ENCODE measurements at places on chromosomes 5 and 9.

DNA sequence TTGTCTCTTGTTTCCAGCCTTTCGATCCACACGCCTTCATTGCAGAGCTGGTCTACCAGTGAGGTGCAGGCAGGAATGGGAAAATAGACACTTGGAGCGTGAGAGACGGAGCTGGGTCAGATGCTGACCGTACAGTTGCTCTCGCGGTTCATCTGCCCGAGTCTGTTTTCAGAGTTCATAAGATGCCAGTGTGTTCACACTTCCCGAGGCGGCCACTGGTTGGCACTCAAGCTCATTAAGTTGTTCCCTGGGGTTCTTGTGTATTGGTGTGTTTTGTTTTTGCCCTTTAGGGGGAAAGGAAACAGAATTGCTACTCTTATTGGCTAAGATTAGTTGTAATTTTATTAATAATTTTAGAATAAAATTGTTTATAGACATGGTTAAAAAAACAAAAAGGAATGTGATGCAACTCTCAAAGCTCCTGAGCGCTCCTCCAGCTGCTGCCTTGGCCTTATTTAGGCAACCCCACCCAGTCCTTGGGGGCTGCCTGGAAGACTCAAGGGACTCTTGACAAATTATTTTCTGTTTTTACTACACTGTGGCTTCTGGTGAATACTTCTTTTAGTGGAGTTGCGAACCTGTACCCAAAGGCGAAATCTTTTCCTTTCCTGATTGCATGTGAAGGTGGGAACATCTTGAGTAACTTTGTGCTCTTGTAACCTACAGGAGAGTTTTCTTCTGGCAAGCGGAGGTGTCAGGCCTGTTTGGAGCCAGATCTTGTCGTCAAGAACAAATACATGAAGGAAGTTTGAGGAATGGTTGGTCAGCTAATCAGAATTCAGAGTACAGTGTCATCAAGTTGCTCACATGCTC, 146.1 kb downstream of the MAST4 start:
- no peak for DNase-seq

GRCh38 chr9:88237991-88238571, 99.8 kb upstream of the SPATA31C2 start:
- DNase-seq = no peak

DNA sequence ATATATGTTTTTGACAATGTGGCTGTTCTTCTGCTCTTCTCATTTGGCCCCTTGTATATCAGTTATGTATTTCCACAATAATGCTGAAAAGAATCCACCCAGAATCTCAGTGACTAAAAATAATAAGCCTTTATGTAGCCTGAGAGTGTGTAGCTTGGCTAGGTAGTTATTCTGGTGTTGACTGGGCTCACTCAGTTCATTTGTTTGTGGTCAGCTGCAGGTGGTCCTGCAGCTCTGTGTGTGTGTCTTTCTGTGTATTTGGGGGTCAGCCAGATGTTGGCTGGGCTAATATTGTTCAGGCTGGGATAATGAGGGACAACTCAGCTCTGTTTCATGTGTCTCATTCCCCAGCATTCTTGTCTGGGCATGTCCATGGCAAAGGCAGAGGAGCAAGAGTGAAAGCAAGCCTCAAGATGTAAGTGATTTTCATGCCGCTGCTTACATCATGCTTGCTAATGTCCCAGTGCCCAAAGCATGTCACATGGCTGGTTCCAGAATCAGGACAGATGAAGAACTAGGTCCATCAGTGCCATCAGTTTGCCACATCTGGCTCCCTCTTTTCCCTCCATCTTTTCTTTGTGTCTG, 162.8 kb downstream of the KCTD16 start:
- DNase-seq = no peak

GRCh38 chr5:9409413-9409960, 136.4 kb downstream of the SEMA5A start:
- no peak for DNase-seq

DNA sequence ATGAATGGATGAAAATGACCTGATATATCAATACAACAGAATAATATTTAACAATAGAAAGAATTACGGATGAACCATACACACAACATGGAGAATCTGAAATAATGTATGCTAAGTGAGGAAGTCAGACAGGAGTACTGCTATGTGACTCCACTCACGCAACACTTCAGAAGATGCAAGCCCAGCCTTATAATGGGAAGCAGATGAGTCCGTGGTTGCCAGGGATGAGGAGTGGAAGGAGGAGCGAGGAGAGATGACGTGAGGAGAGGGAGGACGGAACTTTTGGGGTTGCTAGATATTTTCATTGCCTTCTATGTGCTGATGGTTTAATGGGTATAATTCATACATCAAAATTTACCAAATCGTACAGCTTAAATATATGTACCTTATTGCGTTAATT, 55.4 kb upstream of the ERCC6L2 start:
- no peak for DNase-seq

- DNase-seq = no peak
These were observed 1.2 kb upstream of the GCNT4 start for GRCh38 chr5:75053304-75054133.

DNA sequence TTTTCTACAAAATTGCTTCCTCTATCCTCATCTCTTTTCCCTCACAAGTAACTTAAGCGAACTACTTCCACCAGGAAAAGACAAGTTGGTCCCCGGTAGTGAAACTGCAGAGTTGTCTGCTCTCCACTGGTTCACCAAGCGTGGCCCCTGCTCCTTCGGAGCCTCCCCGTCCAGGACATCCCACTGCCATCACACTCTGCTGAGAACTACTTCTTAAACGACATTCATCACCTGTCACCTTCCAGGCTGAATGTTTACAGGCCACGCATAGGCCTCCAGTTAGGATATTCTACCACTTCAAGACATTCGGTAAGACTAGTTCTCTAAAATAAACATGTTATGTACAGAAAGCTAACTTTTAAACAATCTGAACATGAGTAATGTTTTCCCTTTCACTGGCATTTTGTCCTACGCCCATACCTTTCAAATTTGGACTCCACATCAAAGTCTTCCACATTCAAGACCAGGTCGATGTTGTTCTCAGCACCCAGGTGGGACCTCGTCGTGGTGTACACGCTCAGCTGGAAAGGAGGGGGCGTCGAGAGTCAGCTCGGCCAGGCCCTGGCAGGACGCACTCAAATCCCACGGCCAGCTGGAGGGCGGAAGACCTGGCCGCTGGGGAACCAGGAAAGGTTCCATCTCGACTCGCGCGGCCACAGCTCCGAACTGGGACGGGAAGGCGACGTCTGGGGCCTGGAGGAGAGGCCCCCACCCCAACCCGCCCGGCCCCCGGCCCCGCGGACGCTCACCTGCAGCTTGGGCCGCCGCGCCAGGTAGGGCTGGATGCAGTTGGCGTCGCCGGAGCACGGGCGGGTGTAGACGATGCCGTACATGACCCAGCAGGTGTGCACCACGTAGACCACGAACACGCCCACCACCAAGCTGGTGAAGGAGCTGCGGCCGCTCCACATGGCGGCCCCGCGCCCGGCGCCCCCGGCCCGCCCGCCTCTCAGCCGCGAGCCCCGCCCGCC, 683 bp downstream of the CLPTM1L start:
- DNase-seq = no peak

DNA sequence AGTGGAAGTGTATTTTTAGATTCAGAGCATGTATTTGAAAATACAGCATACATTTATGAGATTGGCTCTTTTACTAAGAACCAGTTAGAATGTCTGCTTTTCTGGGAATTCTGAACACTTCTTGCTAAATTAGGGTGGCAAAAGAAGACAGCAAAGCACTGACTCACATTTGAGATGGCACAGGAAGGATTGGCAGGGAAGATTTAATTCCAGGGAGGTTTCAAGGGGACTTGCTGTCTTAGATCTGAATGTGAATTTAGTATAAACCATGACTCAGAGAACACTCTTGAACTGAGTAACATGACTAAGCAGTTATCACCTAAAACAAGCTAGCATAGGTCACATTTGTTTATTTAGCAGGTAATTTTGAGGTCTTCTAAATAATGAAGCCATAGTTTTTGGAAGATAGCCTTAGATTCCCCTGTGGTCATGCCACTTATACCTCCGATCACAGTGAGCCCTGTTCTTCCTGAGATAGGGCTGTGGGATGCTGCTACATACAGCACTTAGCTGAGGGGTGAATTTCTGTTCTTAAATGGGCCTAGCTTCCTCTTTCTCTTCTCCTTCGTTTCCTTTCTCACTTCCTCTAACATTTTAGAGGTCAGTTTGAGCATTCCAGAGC, 173.8 kb downstream of the PCSK1 start:
- no peak for DNase-seq

DNA sequence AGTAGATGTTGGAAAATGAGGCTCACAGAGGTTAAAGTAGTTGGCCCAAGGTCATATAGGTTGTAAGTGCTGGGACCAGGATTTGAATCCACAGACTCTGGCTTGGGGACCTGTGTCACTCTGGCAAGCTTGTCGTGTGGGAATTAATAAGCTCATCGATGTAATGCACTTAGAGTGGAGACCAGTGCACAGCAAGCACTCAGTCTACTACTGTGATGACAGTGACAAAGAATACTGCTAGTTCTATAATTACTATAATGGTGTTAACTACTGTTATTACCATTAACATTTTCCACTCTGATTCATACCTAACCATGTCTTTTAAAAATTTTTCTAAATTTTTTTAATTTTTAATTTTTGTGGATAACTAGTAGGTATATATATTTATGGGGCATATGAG, 12.8 kb downstream of the PAM start:
- no peak for DNase-seq

- peak; percentile 8 for DNase-seq
These were observed 84.1 kb downstream of the FEM1C start for GRCh38 chr5:115460472-115460871.

DNA sequence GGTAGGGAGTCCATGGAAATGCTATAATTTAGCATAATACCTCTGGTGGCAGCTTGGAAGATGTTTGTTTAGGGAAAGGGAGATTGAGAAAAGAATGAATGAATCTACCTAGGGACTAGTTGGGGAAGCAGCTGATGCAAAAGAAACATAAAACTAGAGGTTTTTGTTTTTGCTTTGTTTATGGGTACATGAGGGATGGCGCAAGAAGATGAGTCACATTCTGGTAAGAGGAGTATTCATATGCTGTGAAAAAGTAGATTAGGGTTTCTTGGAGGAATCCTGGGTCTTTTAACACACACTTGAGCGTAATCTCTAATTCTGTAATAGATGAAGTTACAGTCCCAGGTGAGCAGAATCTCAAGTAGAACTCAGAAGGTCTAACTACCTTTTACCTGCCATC, 17.1 kb downstream of the C9orf43 start:
- DNase-seq = no peak

- DNase-seq = no peak
These were observed 289.6 kb downstream of the KIF4B start for GRCh38 chr5:155303120-155303519.

GRCh38 chr5:86879086-86879485, 261.3 kb downstream of the COX7C start:
- no peak for DNase-seq

DNA sequence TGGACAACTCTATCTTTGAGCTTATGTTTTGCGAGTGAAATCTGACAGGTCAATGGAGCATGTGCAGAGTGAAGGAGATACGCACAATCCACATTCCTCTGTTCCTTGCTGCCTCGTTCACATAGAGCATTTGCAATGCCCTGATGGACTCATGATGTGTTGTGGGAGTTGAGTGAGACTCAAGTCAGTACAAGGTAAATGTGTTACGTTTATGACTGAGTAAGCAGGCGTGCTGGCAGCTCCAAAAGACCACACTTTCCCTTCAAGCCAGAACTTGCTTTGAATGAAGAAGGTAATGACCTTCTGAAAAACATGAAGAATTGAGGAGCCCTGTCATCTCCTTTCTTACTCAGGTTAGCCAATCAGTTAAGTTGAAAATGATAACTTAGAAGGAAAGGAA, 477.8 kb downstream of the CTNND2 start:
- no peak for DNase-seq

- no peak for DNase-seq
These were observed 51.8 kb upstream of the CDKN2B start for GRCh38 chr9:22060831-22061383.

GRCh38 chr5:4630031-4630430, 510.1 kb upstream of the ADAMTS16 start:
- no peak for DNase-seq

DNA sequence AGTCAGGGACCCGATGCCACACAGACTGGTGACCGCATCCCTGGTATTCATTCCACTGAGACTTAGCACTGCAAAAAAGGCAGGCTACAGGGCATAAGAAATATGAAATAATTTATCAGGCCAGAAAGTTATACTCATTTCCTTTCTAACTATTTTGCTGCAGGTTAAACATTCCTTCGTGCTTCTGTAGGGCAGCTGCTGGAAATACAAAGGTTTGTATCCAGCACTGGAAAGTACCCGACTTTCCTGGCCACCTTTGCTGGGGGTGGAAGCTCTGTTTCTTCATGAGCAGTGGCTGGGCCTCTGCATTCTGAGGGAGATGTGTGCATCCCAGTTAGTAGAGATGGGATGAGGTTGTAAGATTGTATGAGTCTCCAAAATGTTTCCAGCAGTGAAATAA, 478.6 kb upstream of the WWC1 start:
- no peak for DNase-seq

GRCh38 chr5:171388816-171389168, 1.1 kb downstream of the NPM1 start:
- DNase-seq = peak; percentile 19

DNA sequence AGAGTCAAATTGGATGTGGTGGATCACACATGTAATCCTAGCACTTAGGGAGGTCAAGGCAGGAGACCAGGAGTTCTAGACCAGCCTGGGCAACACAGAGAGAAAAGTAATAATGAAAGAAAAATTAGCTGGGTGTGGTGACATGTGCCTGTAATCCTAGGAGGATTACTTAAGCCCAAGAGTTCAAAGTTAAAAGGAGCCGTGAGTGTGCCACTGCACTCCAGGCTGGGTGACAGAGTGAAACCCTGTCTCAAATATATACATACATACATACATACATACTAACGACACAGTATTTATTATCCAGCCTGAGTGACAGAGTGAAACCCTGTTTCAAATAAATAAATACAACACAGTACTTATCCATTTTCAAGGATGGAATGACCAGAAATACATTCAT, 180.3 kb downstream of the BNC2 start:
- no peak for DNase-seq

DNA sequence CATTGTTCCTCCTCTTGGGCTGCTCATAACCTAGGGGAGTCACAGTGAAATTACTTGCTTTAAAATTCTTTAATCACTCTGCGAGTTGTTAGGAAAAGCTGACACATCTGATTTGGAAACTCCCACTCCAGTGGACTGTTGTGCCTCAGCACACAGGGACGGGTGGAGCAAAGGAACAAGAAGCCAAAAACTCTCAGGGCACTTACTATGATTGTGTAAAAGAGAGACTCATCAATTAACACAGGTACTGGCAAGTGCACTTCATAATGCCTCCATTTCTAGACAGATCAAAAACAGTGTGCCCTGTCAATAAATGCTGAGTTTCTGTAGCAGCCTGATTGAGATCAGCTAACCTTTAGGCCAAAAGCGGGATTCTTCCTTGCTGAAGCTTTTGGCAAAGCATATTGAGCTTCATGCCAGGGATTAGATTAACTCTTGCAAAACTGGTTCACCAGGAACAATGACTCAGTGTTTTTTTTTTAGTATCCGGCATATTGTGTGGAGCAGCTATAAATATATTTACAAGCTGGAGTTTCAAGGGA, 55.9 kb downstream of the TMC1 start:
- no peak for DNase-seq

GRCh38 chr5:172642051-172642409, 967 bp downstream of the NEURL1B start:
- no peak for DNase-seq

- no peak for DNase-seq
These were observed 8.9 kb upstream of the SPATA31E1 start for GRCh38 chr9:87873607-87874303.

GRCh38 chr5:34550247-34550646, 105.9 kb upstream of the RAI14 start:
- no peak for DNase-seq
